ENCODE measurements at places on chromosomes 3 and 15.

GRCh38 chr3:82942041-82942440 is 1180.6 kb upstream of the GBE1 start:
- no peak for DNase-seq

- no peak for DNase-seq
Observed at GRCh38 chr3:143604402-143605185, 243.7 kb downstream of the SLC9A9 start.

GRCh38 chr3:66023738-66024385 is 14.9 kb downstream of the MAGI1 start:
- no peak for DNase-seq

GRCh38 chr15:91562698-91563097 is 290.8 kb upstream of the SLCO3A1 start:
- no peak for DNase-seq

DNA sequence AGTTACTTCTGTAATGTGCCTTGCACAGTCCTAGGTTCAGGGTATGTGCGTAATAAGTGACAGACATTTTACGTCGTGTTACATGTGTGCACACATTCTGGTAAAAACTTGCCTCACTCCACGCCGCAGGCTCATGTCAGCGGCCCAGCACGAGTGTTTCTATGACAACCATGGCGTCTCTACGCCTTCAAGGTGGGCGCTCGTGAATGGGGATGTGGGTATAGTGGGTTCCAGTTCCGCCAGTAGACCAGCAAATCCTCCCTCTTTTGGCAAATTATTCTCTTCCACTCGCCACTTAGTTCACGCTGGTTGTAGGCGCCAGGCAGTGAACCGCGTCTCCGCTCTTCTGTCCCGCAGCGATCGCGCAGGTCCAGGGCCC is 40.3 kb downstream of the CHST14 start:
- DNase-seq = no peak

DNA sequence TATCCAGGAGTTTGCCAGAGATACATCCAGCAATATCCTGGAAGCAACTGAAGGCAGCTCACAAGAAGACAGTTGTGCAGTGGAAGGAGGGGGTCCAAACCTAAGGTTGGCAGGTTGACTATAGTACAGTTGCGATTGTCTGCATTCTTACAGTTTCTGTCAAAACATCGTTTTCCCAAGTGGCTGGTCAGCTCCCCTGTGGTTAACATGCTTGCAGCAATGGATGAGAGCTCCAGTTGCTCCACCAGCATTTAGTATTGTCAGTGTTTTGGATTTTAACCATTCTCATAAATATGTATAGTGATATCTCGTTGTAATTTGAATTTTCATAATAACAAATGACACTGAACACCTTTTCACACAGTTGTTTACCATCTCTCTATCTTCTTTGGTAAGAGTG is 31.5 kb downstream of the KLF13 start:
- DNase-seq = no peak

DNA sequence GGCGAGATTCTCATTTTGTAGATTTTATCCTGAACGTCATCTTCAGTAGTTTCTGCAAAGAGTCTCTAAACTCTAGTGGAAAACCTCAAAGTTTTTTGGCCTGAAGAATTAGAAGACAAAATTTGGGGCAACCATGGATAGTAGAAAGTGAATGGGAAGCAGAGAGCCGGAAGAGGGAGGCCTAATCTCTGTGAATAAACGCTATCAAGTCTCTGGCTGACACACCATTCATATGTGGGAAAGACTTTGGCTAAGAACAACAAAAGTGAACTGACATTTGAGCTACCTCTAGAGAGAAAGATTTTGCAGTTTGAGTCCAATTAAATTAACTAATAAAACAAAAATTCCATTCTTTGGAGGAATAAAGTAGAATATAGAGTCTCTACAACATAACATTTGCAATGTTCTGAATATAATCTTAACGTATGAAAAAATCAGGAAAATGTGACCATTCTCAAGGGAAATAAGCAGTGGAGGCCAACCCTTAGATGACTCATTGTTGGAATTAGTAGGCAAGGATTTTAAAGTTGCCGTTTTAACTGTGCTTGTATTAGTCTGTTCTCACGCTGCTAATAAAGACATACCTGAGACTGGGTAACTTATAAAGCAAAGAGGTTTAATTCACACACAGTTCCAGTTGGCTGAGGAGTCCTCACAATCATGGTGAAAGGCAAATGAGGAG is 184.6 kb downstream of the C3orf38 start:
- DNase-seq = no peak

DNA sequence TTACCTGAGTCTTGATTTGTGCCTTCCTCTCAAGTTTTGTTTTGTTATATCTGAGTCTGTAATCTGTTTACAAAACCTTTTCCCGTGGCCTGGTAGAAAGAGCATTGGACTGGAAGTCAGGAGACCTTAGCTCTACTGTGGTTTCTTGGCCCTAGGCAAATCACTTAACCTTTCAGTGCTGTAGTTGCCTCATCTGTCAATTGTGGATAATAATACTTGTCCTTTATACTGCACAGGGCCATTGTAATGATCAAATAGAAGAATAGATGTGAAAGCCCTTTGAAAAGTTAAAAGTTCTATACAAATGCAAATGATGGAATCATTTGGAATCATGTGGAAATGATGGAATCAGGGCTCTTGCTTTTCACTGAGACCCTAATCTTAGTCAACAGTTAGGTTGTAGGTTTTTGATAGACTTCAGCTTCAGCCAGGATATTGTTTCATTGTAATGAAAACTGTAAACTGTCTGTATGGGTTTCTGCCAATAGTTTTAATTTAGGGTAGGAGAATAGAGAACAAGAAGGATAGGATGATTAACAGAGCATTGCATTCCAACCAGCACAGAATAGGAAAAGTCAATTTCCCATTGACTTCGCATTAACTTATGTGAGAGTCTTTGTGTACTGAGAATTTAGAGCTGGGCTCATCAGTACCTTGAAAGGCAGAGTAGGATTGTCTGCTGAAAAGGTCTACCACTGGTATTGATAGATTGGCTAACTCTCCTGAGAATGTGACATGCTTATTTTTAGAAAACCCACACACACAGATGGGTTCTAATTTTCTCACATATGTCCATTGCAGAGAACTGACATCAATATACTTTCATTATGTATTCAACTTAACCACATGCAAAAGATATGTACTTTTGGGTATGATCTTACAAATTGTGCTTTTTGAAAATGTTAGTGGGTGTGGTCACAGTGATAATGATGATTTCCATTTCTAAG is 21.8 kb downstream of the MAP2K5 start:
- no peak for DNase-seq

GRCh38 chr3:155744010-155744625 is 753 bp downstream of the PLCH1 start:
- DNase-seq = no peak

- DNase-seq = no peak
Observed at GRCh38 chr3:124684459-124684858, 45.8 kb upstream of the UMPS start.

DNA sequence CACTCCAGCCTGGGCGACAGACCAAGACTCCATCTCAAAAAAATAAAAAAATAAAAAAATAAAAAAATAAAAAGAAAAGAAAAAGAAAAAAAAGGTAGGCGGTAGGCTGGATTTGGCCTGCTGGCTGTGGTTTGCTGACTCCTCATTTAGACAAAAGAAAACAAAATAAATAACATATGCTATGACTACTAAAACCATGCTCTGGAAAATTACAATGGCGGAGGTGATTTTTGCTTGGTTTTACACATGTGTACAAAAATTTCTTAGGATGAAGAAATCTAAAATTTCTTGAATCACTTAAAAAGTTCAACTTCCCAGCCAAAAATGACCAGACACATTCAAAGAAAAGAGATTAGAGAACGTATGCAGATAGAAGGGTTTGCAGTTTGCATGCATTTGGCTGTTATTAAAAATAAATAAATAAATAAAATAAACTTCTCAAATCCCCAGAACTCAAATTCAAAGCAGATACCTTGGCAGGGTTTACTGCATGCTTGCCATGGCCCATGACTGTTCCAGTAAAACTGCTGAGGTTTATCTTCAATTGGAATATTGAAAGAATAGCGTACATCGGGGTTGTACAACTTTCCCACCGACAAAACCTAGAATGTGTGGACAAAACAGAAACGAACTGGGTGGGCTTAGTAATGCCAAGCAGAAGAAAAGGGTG is 65.9 kb downstream of the ADAMTS9 start:
- DNase-seq = no peak

DNA sequence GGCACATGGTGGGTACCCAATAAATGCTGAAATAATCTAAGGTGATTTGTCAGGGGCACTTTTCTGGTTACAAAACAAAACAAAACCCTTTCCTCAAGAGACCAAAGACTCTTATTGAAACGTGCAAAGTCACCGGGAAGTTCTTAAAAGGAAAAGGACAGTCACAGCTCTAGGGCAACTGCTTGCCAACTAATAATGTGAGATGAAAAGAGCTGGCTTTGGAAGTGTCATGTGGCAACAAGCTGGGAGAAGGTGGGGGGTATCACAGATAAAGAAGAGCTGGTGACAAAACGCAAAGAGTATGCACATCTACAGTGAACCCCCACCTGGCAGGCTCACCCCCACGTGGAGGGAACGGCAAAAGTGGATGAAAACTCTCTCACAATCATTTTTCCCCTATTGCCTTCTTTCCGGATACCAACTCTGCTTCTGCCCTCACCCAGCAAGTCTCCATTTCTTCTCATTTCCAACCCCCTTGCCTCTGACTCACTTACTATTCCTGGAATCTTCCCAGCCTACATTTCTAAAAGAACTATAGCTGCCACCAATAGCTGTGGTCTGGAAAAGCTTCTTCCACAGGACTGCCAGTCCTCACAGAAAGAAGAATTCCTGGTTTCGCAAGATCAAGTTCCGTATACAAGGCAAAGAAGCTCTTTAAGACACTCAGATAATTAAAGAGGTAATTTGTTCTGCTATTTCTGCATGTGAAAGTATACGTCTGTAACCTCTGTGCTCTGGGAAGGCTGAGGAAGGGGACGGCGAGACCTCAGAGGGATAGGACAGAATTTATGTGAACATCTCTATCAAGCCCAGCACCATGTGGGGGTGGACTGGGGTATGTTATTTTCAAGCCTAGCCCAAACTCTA is 21.8 kb upstream of the ANPEP start:
- no peak for DNase-seq

- DNase-seq = no peak
Observed at GRCh38 chr3:89246326-89246725, 138.9 kb downstream of the EPHA3 start.

DNA sequence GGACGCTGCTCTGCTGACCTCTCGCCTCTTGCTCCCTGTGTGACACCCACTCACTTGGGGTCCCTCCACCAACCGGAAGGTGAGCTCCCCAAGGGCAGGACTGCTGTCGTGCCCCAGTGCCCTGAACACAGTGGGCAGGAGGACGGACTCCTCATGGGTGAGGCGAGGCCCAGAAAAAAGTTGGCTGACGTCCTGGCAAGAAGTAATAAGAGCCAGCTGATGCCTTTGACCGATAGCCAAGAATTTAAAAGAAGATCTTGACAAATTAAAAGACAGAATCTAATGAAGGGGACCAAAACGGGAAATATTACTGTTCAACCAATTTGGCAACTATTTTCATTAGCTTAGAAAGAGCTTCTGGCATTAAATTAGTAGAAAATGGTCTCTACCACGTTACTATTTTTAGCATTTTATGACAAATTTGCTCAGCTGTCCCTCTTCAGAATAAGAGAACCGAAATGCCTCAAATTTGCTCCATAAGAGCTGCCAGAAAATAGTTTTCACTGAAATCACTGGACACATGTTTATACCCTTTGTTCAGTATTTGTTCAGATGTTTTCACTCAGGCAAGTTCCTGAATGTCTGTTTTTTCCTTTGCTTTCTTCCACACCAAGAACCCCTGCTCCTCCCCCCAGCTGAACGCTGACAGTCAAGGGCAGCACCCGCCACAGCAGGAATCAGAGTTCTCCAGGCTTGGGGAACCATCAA is 60.5 kb downstream of the XXYLT1 start:
- no peak for DNase-seq

GRCh38 chr3:188152660-188153436 is 1.1 kb upstream of the LPP start:
- DNase-seq = no peak

DNA sequence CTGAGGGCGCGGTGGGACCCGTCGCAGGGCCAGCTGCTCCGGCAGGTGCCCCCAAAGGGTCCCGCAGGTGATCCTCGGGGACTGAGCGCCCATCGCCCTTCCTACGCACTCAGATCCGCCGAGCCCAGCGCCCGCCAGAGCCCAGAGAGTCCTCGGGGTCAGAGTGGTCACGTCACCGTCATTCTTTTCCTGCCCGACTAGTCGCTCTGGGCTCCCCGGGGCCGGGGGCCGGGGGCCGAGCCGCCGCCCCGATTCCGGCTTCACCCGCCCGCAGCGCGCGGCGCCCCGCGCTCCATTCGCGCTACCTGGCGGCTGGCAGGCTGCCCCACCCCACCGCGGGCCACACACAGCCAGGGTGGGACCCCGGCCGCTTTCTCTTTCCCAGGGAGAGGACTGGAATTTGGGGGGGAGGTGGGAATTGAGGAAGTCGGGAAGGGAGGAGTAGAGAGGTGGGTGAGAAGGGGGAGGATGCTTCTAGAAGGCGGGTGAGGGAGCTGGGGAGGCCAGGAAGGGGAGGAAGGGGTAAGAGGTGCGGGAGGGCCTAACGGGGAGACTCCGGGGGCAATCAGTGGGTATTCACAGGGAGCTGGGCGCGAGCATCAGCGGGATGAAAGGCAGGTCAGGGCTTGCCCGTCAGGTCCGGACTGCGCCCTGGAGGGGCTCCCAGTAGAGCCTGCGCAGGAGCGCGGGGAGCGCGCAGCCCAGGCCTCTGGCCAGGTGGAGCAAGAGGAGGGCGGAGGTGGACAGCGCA is 36.1 kb upstream of the EPHB3 start:
- no peak for DNase-seq

DNA sequence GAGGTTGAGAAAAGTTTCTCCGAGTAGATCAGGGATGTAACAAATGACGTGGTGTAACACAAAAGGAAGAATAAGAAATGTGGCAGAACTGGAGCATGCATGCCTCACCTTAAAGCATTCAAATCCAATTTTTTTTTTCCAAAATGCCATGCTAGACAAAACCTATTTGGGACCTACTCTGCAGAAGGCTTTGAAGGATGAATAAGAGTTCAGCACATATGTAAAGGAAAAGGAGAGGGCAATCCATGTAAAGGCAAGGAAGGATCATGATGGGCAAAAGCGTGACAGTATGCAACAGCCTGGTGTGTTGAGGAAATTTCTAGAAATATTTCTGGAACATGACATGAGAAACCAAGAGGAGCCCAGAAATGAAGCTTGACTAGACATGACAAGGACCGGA is 116.4 kb downstream of the OXNAD1 start:
- DNase-seq = no peak

DNA sequence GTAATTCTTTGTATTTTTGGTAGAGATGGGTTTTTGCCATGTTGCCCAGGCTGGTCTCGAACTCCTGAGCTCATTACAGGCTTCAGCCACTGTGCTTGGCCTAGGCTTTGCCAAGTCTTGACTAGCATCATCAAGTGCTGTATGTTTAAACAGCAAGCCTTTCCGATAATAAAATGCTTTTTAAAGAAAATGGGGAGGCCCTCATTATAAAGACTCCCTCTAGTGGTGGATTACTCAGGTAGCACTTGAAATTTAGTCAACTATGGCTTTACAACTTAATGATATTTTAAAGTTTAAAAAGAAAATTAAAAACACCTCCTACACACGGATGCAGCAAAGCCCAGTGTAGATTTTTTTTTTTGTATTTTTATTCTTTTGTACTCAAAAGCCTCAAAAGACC is 213.6 kb downstream of the GAP43 start:
- DNase-seq = no peak

All from T-helper 1 cell (primary cell).